ENCODE measurements at places on chromosomes 2 and 18.
A peak's percentile ranks its signal among the peaks of the same experiment; 100 is the strongest.

DNA sequence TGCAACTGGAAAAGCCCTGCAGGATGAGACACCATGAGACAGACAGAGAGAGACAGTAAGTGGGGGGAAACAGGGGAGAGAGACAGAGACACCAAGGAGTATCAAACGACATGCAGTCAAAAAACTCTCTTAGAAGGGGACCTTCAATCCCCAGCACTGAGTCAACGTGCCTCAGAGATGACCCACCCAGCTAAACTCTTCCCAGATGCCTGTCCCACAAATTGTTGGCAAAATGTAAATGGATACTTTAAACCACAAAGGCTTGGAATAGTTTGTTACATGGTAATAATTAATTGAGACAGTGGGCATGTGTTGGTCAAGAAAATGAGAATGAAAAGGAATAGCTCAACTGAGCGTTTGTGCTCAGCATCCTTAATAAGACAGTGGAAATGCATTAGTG, 98.3 kb downstream of the GRB14 start:
- peak; percentile 44 for DNase-seq

GRCh38 chr2:55604027-55604565, 13.3 kb downstream of the PPP4R3B start:
- no peak for DNase-seq

- DNase-seq = no peak
Measured at GRCh38 chr2:235757212-235757611, 263.4 kb downstream of the AGAP1 start.

- DNase-seq = no peak
Measured at GRCh38 chr2:116696223-116696622, 1118.3 kb upstream of the DDX18 start.

DNA sequence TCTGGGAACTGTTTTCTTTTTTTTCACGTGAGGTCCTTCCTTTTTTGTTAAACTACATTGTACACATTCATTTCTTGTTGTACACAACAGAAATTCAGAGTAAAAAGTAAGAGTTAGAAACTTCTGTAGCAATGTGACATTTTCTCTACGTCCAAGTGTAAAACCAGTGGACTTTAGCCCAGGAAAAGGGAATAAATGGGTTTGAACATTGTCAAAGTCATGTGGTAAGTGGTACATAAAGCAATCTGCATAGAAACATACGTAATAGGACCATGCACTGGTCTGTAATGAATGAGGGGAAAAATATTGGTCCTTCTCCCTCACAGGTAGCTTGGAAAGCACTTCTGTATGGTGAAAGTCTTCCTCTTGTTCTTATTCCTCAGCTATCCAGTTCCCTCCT, 421.4 kb downstream of the SETBP1 start:
- DNase-seq = no peak

Measured in BJ (cell line).